Hematopoietic multipotent progenitor cell treated with erythropoietin and hydrocortisone succinate and interleukin-3 and kit ligand, for 6 days (in vitro differentiated cells): ENCODE measurements at places on chromosomes 3 and 15.

GRCh38 chr15:82767163-82767829 lies 38.6 kb downstream of the FSD2 start:
- DNase-seq, result no peak

- no peak for DNase-seq
Observed at GRCh38 chr3:62451211-62451887, 78.0 kb upstream of the FEZF2 start.

GRCh38 chr3:194494951-194495374 lies 8.2 kb upstream of the ATP13A3 start:
- no peak for DNase-seq

DNA sequence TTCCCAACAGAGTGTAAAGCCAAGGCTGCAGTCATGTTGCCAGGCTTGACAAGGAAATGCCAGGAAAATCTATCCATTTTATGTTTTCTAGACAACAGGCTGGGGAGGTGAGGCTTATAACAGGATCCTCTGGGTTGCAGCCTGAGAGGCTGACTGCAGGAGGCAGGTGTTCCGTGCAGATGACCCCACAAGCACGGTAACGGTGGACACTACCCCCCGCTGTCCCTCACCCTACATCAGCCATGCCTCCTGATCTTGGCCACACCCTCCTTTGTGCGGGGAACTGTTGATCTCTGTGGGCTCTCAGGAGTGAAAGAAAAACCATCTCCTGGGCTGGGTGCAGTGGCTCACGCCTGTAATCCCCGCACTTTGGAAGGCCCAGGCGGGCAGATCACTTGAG lies 68.0 kb upstream of the ADPGK start:
- DNase-seq, result no peak
